ENCODE measurements at places on chromosomes 1 and 21. TPM values are rescaled to one million over a fixed set of nuclear protein-coding genes. Genes with fewer than 3 reads are reported as not detected.

- DNase-seq = no peak
These were observed 2.7 kb downstream of the EPHX1 start for GRCh38 chr1:225812488-225813213.

DNA sequence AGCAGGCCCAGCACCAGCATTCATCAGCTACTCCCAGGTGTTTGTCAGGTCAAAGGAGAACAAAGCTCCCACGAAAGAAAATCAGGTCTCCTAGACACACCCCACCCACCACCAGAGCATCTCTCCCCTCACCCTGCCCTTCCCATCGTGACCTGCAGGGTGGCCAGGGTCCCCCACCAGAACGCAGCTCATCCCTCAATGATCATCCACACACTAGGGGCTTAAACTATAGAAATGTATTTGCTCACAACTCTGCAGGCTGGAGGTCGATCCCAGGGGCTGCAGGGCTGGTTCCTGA is 97.4 kb downstream of the RIPK4 start:
- DNase-seq = no peak

- DNase-seq = no peak
These were observed 144.2 kb downstream of the PTPRU start for GRCh38 chr1:29380532-29380931.

DNA sequence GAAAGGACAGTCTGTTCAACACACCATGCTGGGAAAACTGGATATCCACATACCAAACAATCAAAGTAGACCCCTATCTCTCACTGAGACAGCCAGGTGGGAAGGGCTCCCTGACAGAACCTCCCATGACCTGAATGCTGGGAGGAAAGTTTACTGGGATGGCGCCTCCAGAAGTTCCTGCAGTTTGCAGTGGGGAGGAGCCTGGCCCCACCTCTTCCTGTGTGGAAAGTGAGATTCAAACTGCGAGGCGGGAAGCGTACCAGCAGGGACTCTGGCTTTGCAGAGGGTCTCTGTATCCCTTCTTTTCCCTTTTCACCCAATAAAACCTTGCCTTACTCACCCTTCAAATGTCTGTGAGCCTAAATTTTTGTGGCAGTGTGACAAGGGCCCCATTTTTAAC is 190.7 kb downstream of the HHIPL2 start:
- DNase-seq = no peak

- no peak for DNase-seq
These were observed 197.7 kb upstream of the EDN2 start for GRCh38 chr1:41682149-41682548.

DNA sequence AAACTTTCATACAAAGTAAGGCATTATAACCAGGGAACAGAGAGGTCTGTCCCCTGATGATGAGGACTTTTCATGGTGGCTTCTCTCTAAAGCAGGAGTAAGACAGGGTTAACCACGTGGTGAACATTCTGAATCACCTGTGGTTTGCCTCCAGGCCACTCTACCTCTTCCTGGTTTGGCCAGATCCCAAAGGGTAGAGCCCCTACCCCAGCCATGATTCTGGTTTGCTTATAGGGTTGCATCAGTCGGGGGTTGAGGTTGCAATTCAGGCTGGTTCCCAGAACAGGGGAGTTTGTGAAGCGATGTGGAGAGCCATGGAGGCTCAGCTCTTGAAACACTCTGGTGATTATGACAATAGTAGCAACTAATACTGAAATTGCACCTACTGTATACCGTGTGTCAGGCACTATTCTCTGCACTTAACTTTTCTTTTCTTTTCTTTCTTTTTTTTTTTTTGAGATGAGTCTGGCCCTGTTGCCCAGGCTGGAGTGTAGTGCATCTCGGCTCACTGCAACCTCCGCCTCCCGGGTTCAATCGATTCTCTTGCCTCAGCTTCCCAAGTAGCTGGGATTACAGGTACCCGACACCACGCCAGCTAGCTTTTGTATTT is 8.3 kb downstream of the CNR2 start:
- DNase-seq = no peak

GRCh38 chr1:21685946-21686678 is 17.0 kb upstream of the RAP1GAP start:
- no peak for DNase-seq

FOXD3 gene
- total RNA-seq = 1.7 TPM

DNA sequence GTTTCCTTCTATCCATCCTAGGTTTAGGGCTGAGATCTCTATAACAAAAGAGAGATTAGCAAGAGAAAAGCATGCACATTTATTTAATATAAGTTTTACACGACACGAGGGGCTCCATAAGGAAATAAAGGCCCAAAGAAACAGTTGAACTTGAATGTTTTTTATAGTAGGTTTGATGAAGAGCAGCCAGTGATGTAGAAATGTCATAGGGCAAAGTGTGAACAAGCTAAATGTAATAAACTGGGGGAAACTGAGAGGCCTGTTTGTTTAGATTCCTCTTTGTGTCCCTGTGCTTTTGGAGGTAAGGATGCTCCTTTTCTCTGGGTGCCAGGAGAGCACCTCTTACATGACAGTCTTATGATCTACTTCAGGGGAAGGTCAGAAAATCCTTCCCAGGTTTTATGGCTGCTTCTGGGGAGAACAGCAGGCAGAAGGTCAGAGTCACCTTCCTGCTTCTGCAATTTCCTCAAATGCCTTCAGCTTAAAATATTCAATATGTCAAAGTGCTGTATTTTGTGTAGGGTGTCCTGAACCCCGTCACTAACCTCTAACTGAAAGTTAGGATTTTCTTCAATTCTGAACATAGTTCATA is 9.5 kb upstream of the HORMAD1 start:
- no peak for DNase-seq

RNU1-1 gene
- 7,231 TPM for total RNA-seq

DNA sequence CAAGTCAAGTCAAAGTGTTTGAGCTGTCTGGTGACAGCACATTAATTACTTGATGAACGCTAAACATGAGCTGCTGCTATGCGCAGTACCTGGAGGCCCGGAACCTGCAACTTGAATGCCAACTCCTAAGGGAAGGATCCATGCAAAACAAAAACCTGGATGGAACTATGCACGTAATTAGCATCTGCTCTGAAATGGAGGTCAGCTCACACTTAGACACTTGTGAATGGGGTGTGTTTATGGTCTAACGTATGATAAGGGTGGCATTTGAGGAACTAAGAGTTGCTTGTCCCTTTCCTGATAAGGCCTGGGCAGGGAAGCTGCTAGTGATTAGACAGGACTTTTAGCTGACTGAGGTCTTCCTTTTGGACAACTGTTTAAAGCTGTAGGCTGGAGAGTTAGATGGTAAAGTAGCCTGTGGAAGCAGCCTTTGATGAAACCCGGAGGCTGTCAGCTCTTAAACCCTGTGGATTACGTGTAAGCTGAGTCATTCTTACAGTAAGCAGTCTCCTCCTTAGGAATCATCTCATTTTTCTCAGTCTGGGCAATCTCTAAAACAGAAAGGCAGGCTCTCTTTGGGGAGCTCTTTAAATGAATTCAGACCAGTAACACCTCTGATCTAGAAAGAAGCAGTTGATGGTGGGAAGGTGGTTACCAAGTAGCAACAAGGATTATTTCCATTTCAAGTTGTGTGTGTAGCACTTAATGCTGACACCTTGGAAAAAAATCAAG is 6.8 kb downstream of the TENT5C start:
- no peak for DNase-seq

IVL gene
- not detected for total RNA-seq

OR2T11 gene
- total RNA-seq = not detected

KIF2C gene
- total RNA-seq = 3.5 TPM

GRCh38 chr1:80675454-80675853 is 1125.3 kb upstream of the ADGRL2 start:
- DNase-seq = no peak

CLCNKB gene
- total RNA-seq = 0.39 TPM

NBPF19 gene
- 40.2 TPM for total RNA-seq

HSD11B1 gene
- 13.9 TPM for total RNA-seq

CAMK2N1 gene
- 21.8 TPM for total RNA-seq

G0S2 gene
- total RNA-seq = 24.9 TPM

DNA sequence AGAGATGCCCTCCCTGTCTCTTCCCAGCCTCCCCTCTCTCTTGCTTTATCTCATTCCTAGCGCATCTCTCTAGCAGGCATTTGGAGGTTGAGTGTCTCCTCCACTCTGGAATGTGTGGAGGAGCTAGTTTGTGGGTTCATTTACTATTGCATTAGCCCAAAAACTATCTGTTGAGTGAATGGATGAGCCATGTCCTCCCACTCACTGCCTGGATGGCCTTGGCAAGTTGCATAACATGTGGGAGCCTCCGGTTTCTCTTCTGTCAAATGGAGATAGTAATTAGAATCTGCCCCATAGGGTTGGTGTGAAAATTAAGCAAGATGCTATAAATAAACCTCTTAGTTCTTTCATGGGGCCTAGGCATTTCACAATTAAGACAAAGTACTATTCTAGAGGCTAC is 181.8 kb downstream of the KAZN start:
- no peak for DNase-seq

ADAMTSL4 gene
- total RNA-seq = 94.4 TPM

DEPDC1 gene
- total RNA-seq = 0.99 TPM

C1orf226 gene
- total RNA-seq = 5.5 TPM

DNA sequence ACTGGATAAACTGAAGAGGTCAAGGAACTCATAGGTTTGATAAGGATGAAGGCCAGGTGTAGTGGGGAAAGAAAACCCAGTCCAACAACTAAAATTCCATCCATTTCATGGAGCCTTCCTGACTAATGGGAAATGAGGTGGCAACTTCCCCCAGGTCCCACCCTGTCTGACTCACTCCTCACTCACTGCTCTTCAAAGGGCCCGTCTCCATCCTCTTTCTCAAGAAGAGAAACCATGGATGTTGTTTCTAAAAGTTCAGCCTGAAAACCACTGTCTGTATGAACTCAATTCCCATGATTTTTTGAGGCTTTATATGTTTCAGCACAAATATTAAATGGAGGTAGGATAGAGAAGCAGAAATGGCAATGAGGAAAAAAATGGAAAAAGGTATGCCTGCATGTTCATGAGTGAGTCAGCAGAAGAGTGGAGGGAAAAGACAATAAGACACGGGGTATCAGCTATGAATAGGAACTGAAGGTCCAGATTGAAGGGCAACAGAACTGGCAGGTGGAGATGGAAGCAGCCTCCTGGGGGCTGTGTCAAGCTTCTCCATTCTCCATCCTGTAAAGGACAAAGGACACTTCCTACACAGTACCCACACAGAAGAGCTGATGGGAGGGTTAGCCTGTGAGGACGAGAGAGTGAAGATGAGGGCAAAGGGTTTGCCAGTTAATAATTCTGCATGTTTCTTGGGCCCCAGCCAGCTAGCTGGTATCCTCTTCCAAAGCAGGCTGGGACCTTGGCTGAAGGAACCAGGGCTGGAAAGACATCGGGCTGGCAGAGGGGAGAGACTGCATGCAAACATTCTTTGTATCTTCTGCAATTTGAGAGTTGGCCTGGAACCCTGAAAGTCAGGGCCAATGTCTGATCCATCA is 5.5 kb upstream of the ELOVL1 start:
- no peak for DNase-seq

DNA sequence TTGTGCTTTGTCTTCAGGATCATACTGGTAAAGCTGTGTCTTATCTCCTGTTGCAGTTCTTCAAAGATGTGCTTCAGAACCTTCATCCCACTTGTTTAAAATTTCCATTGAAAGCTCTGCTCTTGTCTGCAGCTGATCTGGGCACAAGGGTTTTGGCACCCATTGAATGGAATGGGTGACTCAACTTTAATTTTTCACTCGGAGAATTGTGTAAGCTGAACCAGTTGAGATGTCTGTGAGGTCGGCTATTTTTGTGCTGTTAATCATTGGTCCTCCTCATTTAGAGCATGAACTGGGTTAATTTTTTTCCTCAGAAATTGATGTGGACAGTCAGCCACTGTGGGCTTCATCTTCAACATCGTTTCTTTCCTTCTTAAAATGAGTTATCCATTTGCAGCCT is 252.1 kb downstream of the TM2D1 start:
- DNase-seq = no peak

DNA sequence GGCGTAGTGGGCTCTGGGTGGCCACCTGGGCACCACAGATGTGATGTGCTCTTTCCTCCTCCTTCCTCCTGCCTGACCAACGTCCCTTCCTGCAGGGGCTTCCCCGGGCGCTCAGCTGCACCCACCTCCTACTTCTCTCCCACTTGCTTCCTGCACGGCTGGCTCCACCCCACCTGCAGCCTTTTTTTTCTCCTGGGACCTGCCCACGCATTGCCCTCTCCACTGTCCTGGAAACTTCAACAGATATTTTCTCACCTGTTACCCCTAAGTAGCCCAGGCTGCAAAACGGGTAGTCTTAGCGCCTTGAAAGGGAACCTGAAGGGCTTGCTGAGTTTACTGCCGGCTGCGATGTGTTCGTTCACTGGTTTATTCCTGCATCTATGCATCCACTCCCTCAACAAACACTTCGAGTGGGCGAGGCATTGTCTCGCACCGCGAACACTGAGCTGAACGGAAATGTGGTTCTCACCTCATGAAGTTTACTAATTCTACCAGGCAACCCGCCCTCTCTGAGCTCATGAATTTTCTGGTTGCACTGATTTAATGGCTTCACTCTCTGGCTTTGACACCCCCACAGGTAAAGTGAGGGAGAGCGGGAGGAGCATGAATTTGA is 23.6 kb downstream of the ZBTB18 start:
- DNase-seq = no peak

- no peak for DNase-seq
These were observed 27.1 kb upstream of the C1orf105 start for GRCh38 chr1:172393354-172393753.

- DNase-seq = peak; percentile 55
These were observed 7.1 kb downstream of the NECAP2 start for GRCh38 chr1:16447641-16448040.

LRRIQ3 gene
- 0.81 TPM for total RNA-seq

TINAGL1 gene
- total RNA-seq = 506 TPM

DNA sequence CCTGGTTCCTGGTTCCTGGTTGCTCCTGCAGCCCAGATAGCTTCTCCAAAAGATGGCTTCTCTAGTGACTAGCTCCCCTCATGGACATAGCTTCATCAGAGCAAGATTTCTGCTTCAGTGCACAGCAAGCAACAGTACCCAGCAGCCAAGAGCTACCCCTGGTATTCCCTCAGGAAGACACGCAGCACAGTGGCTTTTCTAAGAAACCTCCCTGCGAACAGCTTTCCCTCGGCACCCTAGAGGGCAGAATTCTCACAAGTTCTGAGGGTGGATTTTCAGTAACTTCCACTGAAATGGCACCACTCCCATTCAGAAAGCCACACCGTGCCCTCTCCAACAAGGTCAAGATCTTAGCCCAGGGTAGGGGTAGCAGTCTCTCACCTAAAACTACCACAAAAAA is 128.2 kb downstream of the EIF4G3 start:
- no peak for DNase-seq

GRCh38 chr1:205423814-205424399 is 2.1 kb upstream of the LEMD1 start:
- DNase-seq = no peak

SPATA45 gene
- total RNA-seq = 0.78 TPM

GRCh38 chr1:67733681-67734322 is 48.8 kb downstream of the GADD45A start:
- DNase-seq = no peak

All from aorta (tissue), 5 donors.